ENCODE measurements at places on chromosomes 6 and 20.

DNA sequence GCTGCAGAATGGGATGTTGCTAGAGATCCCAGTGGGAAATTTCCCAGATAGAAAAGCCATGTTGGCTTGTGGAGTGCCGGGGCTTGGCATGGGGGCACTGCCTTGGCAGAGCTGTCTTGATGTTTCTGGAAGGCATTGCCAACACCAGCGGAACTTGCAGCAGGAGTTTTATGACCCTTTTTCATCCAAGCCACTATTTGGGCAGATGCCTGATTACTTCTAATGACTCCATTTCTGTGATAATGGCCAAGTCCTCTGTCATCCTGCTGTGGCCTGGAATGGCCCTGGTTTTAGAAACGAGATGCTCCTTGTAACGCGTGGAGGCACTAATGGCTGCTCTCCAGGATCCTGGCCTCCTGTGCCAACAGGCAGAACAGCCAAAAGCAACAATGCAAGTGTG is 229.0 kb downstream of the ZNF217 start:
- no peak for DNase-seq

GRCh38 chr6:94367316-94367715 is 948.0 kb upstream of the EPHA7 start:
- DNase-seq, result no peak

- no peak for DNase-seq
Observed at GRCh38 chr20:45282700-45283550, 23.7 kb upstream of the RBPJL start.

DNA sequence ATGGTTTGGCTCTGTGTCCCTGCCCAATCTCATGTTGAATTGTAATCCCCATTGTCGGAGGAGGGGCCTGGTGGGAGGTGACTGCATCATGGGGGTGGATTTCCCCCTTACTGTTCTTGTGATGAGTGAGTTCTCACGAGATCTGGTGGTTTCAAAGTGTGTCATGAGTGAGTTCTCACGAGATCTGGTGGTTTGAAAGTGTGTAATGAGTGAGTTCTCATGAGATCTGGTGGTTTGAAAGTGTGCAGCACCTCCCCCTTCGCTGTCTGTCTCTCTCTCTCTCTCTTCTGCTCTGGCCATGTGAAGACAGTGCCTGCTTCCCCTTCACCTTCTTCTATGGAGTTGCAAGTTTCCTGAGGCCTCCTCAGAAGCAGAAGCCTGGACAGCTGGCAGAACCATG is 87.6 kb downstream of the MYLK4 start:
- DNase-seq, result no peak

GRCh38 chr6:46276576-46277142 is 105.9 kb upstream of the ENPP5 start:
- no peak for DNase-seq

- no peak for DNase-seq
Observed at GRCh38 chr20:9483131-9483530, 31.3 kb upstream of the LAMP5 start.

- no peak for DNase-seq
Observed at GRCh38 chr6:119343167-119343566, 6.4 kb downstream of the MAN1A1 start.

GRCh38 chr20:61690993-61691838 is 374.5 kb downstream of the TAF4 start:
- no peak for DNase-seq

DNA sequence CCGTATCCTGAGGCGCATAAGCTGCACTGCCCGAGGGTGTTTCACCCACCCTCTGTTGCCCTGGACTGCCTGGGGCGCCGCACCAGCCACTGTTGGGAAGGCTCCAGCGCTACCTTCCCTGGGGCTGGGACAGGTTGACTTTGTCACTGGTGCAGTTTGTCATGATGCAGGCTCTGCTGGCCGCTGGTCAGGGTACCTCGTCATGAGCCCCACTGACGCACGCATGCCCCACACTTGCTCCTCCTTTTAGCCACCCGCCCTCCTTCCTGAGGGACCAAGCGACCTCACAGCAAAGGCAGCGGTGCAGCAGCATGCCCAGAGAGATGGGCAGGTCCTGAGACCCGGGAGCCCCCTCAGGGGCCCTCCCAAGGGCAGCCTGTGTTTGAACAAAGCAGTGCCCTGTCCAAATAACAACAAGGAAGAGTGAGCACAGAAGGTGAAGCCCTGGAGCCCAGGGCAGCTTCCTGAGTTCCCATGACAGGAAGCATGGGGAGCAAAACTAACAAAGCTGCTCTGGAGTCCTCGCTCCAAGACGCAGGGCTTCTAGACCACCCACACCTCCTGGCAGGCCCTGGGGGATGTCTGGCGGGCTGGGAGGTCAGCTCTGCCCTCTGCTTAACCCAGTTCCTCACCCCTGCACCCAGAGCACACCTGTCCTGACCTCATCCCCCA is 50.1 kb upstream of the SMOC2 start:
- no peak for DNase-seq

DNA sequence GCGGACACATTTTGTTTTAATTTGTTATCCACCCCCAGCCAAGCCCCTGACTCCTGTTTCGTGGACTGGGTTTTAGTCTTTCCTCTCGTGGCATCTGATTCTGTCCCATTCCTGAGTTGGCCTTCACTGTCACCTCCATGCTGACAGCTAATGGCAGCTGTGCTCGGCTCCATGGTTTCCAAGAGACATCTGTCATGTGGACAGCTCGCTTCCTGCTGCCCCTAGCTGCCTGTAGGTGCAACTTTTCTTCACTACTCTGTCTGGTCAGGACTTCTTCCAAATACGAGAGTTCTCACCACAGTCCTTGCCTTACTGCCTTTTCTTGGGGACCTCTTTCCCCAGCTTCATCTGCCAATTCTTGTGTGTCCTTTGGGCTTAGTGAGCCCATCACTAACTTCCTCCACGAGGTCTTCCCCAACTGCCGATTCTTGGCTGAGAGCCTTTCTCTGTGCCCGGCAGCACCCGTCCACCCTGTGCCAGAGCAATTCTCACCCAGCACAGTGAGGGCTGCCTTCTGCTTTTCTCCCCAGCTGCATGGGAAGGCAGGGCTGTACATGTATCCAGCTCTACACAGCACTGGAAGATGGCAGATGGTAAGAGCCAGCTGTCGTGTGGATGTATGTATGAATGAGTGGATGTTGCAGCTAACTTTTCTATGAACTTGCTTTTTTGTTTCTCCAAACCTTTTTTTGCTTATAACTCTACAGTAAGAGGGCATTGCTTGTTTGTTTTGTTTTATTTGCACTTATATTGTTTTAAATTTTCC is 140.4 kb downstream of the F13A1 start:
- no peak for DNase-seq

- DNase-seq, result no peak
Observed at GRCh38 chr6:47836639-47837038, 54.8 kb downstream of the OPN5 start.

DNA sequence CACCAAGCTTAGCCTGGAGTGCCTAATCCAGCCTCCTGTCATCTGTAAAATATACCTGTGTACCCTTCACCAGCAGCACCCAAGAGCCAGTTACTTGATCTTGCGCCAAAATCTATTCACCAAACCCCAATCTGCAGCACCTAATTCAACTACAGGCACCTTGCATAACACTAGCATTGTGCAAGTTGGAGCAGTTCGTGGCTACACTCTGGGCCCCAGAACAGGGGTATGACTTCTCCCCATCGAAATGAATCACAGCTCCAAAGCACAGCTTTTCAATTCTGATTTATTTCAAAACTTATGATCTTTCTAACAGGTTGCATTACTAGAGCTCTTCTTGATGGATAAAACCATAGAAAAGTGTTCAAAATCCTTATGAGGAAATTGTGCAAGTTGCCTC is 100.4 kb upstream of the TCF21 start:
- no peak for DNase-seq

DNA sequence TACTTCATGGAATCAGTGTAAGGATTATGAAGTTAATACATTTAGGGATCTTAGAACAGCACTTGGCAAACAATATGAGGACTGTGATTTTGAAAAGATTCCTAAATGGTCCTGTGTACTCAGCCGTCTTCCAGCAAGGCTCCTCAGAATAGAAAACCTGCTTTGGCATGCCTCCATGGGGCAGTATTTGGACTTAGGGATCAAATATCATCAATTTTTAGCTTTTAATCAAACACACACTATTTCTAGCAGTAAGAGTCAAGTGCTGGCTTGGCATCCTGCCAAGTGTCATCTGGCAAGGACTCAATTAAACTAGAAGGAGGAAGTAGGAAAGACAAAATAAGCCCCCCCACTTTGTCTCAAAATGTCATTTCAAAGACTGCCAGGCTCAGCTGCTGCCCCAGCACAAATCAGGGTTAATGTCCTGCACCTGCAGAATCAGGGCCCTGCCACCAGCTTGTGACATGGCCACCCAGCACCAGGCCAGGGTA is 40.8 kb downstream of the IYD start:
- no peak for DNase-seq

Measured in GM03348 (cell line).